ENCODE measurements at places on chromosomes 12 and 14. TPM values are rescaled to one million over a fixed set of nuclear protein-coding genes. Genes with fewer than 3 reads are reported as not detected.

Gene ERBB3
- 0.82 TPM for total RNA-seq

Gene B4GALNT3
- 0.66 TPM for total RNA-seq

Gene CLEC2A
- not detected for total RNA-seq

Gene OVCH1
- not detected for total RNA-seq

All from activated naive CD8-positive, alpha-beta T cell treated with anti-CD3 and anti-CD28 coated beads for 36 hours (primary cell).